ENCODE measurements at places on chromosomes 16 and 17.
A peak's percentile ranks its signal among the peaks of the same experiment; 100 is the strongest.

DNA sequence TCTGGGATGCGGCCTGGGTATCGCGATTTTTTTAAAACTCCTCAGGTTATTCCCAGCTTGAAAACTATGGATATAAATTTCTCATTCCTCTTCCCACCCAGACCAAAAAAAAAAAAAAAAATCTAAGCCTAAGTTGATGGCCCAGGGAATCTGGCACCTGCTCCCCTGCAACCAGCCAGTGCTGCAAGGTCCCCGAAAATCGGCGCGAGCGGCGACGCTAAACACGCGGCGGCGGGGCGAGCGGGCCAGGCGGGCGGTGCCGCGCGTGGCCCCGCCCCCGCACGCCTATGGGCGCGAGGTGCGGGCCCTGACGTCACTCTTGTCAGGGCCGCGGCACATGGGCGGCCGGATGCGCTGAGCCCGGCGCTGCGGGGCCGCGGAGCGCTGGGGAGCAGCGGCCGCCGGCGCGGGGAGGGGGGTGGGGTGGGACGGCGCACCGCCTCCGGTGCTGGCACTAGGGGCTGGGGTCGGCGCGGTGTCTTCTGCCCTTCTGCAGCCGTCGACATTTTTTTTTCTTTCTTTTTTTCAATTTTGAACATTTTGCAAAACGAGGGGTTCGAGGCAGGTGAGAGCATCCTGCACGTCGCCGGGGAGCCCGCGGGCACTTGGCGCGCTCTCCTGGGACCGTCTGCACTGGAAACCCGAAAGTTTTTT lies at the start of gene HLF:
Gene HLF, plus strand, starts transcription at position 316 of the 654 bp plus-strand sequence. CDS start 525 bp downstream, outside the sequence.
- peak; percentile 95 for DNase-seq

- DNase-seq, result no peak
Measured at GRCh38 chr16:85091522-85091910, 20.8 kb downstream of the CIBAR2 start.

DNA sequence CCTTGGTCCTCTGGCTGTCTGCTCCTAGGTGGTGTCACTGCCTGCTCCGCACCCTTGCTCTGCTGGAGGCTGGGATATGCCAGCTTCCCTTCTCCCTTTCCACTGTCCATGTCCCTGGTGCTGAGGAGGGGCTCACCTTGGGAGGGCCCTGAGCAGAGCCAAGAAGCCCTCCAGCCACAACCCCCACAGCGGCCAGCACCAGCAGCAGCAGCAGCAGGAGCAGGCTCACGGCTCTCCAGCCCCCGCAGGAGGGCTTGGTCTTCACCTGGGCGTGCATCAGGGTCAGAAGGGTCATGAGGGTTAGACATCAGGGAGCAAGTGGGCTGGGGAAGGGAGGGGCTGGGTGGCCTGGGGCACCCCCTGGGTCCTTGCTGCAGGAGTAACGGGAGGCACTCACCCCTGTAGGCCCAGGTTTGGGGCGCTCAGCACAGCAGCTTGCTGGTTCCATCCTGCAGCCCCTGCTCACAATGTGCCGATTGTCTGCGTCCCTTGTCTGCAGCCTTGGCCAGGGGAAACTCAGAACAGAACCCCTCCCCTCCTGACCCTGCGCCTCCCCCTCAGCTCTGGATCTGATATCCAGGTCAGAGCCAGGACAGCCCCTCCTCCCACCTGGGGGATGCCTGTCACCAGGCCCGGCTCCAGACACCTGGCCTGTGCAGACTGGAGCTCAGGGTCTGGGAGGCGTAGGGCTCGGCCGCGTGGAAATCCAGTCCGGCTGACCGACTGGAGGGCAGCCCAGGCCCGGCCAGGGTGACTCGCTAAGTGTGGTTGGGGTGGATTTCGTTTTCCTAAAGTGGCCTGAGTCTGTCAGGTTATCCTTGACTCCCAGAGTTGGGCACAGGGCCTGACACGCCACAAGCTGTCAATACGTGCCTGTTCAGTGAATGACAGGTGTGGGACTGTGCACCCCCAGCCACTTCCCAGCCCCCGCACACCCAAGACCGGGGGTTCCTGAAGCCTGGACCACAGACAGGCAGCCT lies at the start of gene BRICD5:
Gene BRICD5, minus strand, starts transcription at position 478 of the 980 bp plus-strand sequence. Its CDS starts 30 bp downstream, at position 448.
- no peak for DNase-seq

GRCh38 chr17:77501751-77502625 lies 361.2 kb downstream of the SEC14L1 start:
- no peak for DNase-seq

- DNase-seq, result no peak
Measured at GRCh38 chr16:8848939-8849391, 19.8 kb downstream of the CARHSP1 start.

DNA sequence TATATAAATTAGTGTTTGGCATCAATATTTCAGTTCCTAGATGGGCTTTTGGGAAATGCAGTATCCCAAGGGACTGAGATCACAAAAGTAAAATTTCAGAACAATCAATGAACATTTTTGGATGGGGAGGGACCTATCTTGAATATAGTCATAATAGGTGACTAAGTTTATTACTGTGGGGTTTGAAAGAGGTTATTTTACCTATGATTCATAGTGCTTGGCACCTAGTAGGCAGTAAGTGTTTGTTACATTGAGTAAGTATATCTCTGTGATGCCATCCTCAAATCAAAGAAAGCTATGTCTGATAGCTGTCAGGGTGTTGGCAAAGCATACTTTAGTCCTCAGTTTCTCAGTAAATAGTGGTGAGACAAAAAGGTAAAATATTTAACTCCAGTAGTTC lies 36.9 kb downstream of the ZNF207 start:
- no peak for DNase-seq

DNA sequence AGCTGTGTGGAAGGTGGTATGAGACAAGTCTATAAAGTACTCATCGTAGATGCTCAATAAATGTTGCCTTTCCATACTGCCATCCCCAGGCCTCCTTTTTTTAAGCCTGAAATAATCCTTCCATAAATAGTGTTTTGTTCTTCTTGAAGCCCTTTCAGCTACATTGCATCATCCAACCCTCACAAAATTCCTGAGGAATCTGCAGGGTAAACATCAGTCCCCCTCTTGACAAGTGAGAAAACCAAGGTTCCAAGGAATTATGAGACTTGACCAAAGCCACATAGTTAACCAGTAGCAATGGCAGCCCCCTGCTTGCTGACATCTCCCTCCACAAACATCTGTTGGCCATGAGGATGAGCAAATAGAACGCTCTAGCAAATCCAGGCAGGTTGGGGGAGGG lies 89.7 kb upstream of the CCL1 start:
- no peak for DNase-seq

GRCh38 chr16:60776281-60776680 lies 1260.0 kb downstream of the CDH8 start:
- no peak for DNase-seq

DNA sequence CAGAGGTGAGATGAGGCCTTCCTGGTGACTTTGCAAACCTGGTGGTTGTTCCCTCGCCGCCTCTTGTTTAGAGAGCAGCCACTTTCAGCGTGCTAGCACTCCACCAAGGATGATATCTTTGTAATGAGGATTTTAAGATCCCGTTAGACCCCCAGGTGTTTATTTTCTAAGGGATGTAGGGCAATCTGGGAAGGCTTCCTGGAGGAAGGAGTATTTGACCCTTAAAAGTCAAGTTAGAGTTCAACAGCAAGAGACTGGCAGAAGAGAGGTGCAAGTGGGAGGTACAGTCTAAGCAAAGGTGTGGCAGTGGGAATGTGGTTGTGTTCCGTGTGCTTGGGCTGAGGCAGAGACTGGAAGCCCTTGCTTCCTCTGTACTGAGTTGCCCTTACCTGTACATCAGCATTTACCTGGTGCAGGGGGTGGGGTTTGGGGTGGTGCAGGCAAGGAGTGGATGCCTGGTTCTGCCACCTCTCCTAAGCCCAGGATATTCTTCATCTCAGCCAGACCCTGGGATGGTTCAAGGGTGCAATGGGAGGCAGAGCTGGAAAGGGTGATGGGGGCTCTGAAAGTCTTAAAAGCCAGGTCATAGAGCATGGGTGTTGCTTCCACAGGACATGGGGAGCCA lies 83.6 kb downstream of the SDR42E1 start:
- no peak for DNase-seq

GRCh38 chr17:48459070-48459844 lies 29.2 kb upstream of the SKAP1 start:
- DNase-seq, result no peak
